Activated CD4-positive, alpha-beta T cell treated with anti-CD3 and anti-CD28 coated beads for 24 hours (primary cell): ENCODE measurements at places on chromosomes 3 and 15.
A peak's percentile ranks its signal among the peaks of the same experiment; 100 is the strongest.

DNA sequence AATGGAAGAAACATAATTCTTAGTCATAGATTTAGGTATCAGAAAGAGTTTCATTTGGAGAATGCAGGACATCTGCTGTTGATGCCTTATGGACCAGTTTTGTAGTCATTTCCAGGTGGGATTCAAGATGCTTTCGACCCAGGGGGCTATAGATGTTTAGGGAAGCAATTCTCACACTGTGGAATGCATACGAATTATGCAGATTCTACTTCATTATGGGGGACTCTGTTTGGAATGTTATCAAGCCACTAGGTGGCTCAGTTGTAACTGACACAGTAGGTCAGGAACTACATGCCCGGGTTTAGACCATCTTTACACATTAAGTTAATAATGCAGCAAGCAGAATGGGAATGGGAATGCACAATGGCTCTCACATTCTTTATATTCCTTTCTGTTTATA, 1359.8 kb downstream of the ZPLD1 start:
- DNase-seq = no peak

- no peak for DNase-seq
Measured at GRCh38 chr3:62404321-62404720, 31.0 kb upstream of the FEZF2 start.

DNA sequence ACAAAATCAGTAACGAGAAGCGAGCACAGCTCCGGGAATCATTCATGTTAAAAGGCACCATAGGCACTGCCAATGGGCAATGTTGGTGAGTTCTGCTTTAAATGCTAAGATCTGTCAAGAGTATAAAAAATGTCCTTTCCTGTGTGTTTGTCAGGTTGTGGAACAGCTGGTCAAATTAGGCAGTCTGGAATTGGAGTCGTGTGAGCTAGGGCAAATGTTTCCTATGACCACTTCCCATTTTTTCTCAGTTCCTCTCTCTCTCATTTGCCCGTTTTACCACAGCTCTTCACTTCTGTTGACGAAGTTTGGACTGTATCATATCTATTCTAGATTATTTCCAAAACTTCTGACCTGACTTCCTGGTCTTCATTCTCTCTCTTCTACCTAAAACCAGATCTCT, 60.8 kb upstream of the GOLIM4 start:
- DNase-seq = no peak

- DNase-seq = no peak
Measured at GRCh38 chr15:61327019-61327631, 98.0 kb upstream of the RORA start.

DNA sequence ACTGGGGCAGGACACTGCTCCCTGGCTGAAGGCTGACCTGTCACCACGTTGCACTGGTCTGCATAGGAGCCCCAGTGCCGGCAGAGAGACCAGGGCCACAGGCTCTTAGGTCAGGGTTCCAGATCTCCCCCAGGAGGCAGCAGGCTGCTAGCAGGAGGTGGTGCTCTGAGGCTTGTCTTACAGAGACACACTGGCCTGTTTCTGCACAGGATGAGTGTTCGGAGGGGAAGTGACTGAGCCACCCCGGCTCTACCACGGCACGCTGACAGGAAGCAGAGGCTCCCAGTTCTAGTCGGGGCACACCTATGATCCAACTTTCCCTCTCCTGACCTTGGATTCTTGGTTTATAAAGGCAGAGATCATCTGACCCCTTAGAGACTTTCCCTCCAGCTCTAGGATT, 8.6 kb downstream of the FBXL22 start:
- DNase-seq = peak; percentile 27

DNA sequence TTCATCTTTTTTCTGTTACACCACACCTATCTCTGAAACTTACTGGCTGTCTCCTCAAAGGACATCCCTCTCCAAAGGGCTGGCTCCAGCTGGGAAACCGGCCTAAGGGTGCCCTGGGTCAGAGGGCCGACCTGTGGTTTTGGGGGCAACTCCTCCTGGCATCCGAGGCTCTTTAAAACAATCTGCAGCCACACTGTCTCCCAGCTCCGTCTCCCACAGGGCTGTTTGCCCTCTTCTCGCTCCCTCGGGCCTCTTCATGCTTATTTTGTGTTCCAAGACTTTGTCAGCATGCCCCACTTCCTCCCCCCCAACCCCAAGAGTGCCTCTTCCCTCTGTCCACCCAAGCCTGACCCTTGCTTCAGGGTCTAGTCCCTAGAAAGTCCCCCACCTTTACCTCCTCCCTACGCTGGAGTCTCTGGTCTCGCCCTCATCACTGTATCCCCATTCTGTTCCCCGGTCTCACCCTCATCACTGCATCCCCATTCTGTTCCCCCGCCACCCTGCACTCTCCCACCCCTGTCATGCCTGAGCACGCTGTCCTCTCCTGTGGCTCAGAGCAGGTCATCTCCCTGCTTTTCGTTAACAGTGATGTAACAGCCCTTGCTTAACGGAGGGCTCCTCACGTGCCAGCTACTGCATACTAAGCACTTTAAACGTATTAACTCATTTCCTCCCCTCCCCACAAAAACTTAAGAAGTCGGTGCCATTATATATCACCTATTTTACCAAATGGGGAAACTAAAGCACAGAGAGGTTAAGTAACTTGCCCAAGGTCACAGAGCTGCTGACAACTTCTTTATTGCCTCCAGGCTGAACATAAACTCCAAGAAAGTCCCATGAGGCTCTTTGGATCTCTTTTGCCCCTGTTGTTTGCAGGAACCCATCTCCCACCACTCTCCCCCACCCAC, 1.1 kb upstream of the CSK start:
- DNase-seq = no peak

- DNase-seq = no peak
Measured at GRCh38 chr15:88911766-88912118, 1.4 kb downstream of the MFGE8 start.

DNA sequence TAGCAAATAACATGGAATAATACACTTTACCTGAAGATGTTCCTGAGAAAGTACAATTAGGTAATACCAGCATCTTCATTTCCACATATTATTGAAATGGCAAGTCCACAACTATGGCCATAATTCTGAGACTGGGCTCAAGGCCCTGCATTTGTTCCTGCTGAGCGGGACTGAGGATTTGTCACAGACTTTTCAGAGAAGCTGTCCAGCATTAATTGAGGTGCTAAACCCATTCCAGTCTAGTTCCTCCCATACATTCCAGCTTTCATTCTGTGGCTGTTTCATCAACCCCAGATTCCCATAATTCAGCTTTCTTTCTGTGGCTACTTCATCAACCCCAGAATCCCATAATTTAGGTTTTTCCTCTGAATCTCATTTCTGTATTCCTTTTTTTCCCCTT, 293.4 kb upstream of the GBE1 start:
- no peak for DNase-seq

DNA sequence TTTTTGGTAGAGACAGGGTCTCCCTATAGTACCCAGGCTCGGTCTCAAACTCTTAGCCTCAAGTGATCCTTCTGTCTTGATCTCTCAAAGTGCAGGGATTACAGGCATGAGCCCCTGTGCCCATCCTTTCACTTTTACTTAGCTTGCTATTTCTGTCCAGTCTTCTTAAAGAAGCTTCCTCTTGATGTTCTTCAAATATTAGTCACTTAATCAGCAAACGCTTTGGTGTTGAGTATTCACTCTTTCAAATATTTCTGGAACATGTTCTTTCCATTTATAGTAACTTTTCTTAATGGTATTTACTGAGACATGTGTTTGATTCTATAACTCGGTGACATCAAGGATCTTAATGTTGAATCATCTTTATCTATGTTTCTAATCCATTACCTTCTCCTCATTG, 122.1 kb downstream of the CNTN6 start:
- no peak for DNase-seq

GRCh38 chr3:152496716-152497115, 228.0 kb downstream of the MBNL1 start:
- DNase-seq = no peak

- no peak for DNase-seq
Measured at GRCh38 chr3:64956711-64957325, 269.0 kb upstream of the ADAMTS9 start.
